ENCODE measurements at places on chromosomes 2 and 18.

DNA sequence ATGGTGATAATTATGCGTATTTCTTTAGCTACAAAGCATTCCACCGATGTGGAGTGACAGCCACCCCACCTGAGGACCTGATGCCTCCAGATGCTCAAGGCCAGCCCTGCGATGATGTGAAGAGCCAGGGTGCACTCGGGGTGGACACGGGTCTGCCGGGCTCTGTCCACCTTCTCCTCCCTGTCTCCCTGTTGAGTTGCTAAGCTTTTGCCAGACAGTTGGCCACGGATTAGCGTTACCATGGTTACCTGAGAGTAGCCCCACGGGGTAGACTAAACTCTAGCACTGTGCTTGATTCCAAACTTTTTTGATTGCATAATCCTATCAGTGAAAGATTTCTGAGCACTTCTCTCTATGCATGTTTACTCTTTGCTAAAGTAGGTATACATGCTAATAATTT lies 86.2 kb downstream of the SMIM21 start:
- ATAC-seq = no peak

DNA sequence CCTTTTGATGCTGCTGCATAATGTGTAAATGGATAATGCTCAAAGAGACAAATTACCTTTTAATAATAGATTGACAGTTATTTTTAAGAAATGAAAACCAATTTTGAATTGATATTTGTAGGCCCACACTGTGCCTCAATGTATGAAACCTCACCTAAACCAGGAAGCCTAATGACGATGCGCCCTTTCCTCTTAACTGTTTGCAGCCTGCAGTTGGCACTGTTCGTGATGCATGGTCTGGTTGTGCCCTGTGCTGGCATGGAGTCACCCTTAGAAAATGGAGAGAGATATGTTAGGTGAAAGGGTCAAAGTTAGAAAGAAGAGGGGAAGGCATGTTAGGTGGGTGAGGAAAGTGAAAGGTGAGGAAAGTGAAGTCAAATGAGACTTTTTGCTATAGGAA lies 390.2 kb downstream of the PTPRM start:
- ATAC-seq = no peak

DNA sequence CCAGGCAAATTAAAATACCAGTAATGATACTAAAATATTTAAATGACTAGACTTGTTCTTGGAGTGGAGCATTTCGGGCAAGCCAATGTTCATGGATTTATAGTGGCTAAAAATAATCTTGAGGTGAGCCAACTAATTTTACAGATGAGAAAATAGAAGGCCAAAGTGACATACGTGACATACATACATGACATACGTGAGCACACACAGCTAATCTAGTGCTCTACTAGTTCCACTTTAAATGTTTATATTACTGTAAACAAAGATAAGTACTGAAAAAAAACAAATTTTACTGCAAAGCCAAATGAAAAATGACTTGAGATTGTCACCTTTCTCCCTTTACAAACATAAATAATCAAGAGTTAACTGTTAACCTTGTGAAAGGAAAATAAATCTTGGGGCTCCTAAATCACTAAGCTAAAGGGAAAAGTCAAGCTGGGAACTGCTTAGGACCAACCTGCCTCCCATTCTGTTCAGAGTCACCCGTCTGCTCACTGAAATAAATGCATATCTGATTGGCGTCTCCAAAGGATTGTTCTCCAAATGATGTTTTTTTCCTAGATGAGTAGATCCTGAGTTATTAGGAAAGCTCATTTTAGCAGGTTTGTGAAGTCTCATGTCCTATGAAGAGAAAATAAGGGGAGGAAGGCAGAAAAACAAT lies 96.7 kb downstream of the PMS1 start:
- ATAC-seq = no peak

- ATAC-seq = no peak
Measured at GRCh38 chr2:225468131-225468530, 68.6 kb downstream of the NYAP2 start.

DNA sequence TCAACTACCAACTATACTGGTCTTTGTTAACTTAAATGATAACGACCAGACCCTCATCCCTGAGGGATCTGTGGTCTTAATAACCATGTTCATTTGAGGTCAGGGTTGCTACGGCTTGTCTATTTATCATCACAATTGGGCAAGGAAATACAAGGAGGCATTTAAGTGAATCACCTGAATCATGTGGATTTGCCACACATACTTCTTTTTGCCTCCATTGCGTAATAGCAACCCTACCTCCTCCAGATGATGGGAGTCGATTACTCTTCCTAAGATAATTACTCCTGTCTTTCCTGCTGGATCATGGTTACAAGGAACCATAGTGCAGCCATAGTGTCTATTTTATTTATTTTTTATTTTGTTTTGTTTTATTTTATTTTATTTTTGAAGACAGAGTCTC lies 42.2 kb downstream of the TAF4B start:
- no peak for ATAC-seq

- no peak for ATAC-seq
Measured at GRCh38 chr2:174033163-174033550, 68.0 kb upstream of the SP3 start.

DNA sequence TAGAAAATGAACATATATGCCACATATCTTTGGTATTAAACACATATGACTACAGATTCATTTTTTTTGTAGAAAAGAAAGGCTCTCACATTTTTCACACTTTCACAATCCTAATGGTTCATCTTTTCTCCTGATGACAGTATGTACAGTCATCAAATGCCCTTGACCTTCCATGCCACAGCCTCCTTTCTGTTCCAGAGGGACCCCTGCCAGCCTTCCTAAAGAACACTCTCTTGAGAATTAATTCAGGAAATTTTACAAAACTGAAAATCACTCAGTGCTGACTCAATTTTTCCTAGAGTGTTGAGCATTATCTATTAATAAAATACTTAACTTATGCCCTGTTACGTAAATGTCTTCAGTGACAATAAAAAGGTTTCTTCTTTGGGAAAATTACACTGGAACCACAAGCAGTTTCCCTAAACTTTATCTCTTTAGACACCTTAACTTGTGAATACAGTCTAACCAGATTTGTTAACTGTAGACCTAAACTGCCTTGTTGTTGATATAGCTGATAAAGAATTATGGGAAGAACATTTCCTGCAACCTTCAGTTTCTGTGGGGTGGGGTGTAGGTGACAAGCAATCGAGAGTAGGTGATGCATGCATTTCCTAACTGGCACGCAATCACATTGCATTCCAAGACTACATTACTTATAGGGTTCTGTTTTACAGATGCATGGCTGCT lies 15.3 kb upstream of the ACOXL start:
- no peak for ATAC-seq

DNA sequence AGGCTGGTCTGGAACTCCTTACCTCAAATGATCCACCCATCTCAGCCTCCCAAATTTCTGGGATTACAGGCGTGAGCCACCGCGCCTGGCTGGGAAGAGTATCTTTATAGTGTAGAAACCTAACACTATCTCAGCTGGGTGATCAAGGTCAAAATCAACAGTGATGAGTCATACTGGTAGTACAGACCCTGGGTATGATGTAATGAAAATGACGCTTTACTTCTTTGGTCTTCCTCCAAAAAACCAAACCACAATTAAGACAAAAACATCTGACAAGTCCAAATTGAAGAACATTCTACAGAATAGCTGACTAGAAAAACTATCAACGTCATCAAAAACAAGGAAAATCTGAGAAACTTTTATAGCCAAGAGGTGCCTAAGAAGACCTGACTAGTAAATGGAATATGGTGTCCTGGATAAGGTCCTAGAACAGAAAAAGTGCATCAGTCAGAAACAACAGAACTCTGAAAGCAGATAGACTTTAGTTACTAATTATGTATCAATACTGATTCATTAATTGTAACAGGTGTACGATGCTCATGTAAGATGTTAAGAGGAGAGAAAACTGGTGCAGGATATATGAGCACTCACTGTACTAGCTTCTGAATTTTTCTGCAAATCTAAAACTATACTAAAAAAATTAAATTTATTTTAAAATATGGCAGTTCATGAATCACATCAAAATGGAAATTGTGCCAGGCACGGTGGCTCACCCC lies 25.4 kb downstream of the PDCL3 start:
- peak; percentile 94 for ATAC-seq
